Lower leg skin (tissue), 4 donors: ENCODE measurements at places on chromosomes 13 and 19.
A peak's percentile ranks its signal among the peaks of the same experiment; 100 is the strongest.

- DNase-seq, result no peak
Observed at GRCh38 chr19:8242211-8242821, 33.1 kb downstream of the CERS4 start.

DNA sequence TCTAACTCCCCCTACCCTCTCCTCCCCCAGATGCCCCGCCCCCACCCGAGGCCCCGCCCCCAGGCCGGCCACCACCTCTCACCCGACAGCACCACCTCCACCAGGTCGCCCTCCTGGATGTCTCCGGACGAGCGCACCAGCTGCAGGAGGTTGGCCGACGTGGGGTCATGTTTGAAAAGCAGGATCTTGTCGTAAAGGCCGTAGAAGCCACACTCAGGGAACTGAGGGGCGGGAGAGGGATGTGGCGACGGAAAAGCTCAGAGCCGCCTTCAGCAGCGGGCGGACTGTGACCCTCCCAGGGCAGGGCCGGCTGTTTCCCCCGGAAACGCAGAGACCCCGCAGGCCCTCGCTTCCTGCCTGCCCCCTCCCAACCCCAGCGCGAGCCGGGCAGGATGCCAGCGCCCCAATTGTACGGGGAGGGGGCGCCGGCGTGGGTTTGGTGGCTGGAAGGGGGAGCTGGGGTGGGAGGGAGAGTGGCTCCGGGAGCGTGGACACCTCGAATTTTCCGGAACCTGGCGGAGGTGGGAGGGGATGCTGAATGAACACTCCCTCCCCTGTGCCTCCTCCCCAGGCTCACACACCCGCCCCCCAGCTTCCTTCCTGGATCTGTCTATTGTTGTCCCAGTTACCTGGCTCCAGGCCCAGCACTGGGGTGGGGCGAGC, 3.0 kb downstream of the PRKD2 start:
- peak; percentile 94 for DNase-seq

DNA sequence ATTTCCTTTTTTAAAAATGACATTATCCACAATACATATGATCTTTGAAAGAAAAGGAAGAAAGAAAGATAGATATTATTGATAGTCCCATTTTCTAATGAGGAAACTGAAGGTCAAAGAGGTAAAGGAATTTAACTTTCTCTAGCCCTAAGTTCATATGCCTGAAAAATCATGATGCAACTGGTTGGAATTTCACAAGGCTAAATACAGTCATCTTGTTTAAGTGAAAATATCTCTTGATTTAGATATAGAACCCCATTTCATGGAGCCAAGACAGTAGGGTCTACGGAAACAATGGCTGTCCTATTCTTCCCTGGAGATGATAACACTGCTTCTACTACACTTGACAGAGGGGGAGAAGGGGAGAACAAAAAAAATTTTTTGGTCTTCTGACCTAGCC, 366.2 kb downstream of the DNAJC15 start:
- DNase-seq, result no peak

DNA sequence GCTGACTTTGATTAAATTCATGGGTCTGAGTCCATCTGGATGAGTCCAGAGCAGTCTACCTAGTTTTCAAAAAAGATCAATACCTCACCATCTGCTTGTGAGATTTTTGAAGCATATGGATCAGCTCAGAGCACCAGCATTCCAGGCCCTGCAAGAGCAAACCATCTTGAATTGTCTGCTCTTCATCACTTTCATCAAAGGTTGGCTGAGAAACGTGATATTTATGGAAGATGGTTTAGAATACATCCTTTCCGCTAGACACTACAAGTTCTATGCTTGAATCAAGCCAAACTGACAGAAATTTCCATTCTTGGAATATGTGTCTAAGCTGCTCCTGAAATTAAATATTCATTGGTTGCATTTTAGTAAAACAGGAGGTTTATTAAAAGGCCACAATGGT, 190.3 kb downstream of the KCNRG start:
- DNase-seq, result no peak

DNA sequence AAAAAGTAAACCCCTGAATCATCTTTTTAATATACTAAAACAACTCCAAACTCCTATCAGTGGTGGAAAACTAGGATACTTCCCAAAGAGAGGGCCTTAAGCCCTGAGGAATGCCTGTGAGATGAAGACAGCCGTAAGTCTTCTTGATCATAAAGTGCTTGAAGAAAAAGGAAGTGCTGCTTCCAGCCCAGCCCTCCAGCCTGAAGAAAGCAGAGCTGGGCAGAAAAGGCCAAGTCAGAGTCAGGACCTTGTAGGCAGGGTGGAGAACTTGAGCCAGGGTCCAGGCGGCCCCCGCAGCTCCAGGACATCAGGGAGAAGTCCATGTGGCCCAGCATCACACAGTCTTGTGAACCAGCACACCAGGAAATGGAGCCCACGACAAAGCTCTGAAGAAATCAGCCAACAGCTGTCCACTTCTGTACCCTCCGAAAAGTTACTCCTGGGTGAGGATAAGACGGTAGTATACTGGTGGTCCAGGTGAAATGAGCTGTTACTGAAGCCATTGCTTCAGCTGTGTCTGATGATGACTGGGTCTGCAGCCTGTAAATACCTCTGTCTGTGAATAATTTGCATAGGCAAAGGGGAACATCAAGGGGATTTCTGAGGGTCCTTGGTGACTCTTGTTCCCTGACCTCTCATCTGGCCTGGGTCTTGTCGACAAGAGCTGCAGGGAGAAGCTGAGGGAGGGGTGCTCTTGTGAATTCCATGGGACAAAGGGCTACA, 18.7 kb upstream of the CRYL1 start:
- DNase-seq, result no peak

GRCh38 chr13:46495651-46496050, 57.3 kb upstream of the LRCH1 start:
- DNase-seq, result no peak

DNA sequence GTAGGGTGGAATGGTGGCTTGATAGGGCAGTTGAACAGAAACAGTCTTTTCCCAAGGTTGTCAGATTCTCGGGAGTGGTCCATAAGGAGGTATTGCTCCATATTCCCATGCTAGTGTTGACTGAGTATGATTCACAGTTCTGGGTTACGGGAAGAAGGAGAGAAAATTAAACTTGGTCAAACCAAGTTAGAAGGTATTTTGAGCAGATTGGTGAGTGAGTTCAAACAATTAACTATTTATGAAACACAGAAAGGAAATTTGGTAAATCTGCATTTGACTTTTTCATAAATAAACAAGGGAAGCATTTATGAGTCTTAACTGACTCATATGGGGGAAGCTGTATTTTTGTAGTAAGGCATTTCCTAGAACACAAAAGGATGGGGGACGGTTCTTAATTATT, 2419.4 kb downstream of the PCDH9 start:
- DNase-seq, result no peak

DNA sequence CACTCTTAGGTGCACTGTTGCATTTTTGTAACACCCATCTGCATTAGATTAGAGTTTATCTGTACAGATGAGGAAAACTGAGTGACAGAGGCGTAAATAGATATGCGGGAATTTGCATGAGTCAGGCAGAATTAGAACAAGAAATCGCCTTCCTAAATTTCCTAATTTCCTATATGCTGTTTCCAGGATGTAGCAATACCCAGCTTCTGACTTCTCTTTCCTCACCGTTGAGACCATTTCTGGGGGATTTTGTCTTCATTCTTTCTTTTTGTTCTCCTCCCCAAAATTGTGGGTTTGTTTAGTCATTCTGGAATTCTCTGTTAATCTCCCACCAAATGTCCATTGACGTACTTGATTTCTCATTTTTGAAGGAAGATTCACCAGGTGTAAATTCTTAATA, 10.6 kb upstream of the ZNF792 start:
- DNase-seq, result no peak

GRCh38 chr19:33280351-33280921, 21.9 kb downstream of the CEBPA start:
- DNase-seq, result no peak

DNA sequence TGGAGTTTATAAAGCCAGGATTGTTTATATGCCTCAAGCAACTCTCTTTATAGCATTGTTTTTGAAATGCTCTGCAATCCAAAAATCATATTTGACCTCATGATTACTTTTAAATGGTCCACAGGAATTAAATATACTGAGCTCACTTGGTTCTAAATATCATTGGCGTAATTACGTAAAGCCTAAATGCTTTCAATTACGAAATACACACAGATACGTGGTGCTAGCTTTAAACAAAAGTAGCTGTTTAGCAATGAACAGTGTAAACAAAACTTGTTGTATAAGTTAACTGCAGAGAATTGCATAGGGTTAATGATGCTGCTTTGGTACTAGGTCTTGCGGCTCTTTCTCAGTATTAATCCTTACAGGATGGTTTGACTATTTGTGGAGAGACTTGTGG, 346.6 kb downstream of the COG6 start:
- no peak for DNase-seq

- DNase-seq, result no peak
Observed at GRCh38 chr13:91804724-91805123, 406.3 kb downstream of the GPC5 start.

DNA sequence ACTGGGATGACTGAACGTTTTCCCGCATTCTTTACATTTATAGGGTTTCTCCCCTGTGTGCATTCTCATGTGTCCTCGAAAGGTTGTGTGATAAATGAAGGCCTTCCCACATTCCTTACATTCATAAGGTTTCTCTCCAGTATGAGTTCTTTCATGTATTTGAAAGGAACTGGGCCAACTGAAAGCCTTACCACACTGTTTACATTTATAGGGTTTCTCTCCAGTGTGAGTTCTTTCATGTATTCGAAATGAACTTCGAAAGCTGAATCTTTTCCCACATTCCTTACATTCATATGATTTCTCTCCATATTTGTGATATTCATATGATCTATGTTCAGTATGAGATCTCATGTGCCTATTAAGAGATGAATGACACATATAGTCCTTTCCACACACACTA, 19.4 kb downstream of the ZNF709 start:
- no peak for DNase-seq

GRCh38 chr13:80359778-80360452, 19.0 kb upstream of the SPRY2 start:
- no peak for DNase-seq

DNA sequence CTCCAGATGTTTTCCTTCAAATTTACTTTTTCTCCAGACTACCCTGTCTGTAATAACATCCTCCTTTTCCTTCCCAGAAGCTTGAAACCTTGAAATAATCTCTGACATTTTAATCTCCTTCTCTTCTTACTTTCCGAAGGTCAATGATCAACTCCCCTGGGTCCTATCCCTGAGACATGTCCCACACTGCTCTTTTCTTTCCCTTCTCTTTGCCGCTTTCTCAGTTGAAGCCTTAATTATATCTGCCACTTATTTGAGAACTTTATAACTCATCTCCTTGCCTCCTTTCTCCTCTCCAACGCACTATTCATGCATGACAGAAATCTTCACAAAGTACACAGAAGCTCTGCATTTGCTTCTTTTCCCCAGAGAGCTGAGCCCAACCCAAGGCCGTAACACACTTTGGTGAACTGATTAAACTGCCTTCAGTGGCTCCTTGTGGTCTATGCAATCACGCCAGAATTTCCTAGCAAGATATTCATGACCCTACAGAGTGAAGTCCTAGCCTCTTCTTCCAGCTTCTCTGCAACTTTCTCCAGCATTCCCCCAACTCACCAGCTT, 9.2 kb upstream of the WASF3 start:
- no peak for DNase-seq

GRCh38 chr19:38404858-38405257, 2.0 kb downstream of the FAM98C start:
- no peak for DNase-seq

DNA sequence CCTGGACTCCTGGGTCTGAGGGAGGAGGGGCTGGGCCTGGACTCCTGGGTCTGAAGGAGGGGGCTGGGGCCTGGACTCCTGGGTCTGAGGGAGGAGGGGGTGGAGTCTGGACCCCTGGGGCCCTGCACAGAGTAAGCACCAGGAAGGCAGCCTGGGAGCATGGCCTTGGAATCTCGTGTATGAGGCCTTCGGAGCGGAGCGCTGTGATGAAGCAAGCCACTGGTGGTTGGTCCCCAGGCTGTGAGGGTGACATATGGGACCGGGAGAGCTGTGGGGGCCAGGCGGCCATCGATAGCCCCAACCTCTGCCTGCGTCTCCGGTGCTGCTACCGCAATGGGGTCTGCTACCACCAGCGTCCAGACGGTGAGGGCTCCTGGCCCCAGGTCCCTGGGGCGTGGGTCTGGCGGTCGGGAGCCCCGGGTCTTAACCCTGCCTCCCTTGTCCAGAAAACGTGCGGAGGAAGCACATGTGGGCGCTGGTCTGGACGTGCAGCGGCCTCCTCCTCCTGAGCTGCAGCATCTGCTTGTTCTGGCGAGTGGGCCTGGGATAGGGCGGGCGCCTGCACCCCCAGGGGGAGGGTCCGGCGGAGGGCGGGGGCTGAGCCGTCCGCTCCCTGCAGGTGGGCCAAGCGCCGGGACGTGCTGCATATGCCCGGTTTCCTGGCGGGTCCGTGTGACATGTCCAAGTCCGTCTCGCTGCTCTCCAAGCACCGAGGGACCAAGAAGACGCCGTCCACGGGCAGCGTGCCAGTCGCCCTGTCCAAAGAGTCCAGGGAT, 918 bp downstream of the TMEM190 start:
- no peak for DNase-seq

DNA sequence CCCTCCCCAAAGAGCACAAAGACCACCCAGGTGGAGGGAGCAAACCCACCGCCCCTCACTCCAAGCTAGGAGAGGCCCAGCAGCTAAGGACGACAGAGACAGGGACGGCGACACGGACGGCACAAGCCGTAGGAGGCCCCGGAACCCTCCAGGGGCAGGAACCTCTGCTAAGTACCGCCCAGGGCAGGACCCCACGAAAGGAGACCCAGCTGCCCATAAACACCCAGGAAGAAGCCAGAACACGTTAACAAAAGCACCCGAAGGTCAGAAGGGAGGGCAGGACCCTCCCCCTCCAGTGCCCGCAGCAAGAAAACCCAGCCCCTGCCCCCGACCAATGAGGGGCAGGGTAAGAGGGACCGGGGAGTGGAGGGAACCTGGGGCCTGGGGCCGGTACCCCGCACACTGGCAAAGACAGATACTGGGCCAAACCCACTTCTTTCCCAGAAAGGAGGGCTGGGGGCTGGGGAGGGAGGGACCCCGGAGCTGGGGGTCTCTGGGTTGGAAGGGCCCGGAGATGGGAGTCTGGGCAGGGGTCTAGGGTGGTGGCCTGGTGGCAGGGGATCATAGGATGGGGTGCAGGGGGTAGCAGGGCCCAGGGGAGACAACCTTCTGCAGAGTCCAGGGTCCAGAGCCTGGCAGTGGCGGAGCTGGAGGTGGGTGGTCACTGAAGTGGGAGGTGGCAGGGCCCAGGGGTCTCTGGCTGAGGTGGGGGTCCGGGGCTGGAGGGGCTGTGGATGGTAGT, 2.4 kb downstream of the BTBD2 start:
- DNase-seq, result no peak

GRCh38 chr19:50510700-50511068, 307 bp downstream of the JOSD2 start:
- DNase-seq, result no peak

GRCh38 chr13:98752467-98753290, at the start of gene SLC15A1:
Gene SLC15A1, minus strand, starts transcription at chr13:98752672. Its CDS starts 74 bp downstream, at chr13:98752598.
- peak; percentile 82 for DNase-seq
